ENCODE measurements at places on chromosomes 6 and 20.

- no peak for DNase-seq
Measured at GRCh38 chr20:62907384-62908317, 18.7 kb downstream of the DIDO1 start.

GRCh38 chr6:782141-782540 is 89.2 kb upstream of the EXOC2 start:
- DNase-seq: no peak

DNA sequence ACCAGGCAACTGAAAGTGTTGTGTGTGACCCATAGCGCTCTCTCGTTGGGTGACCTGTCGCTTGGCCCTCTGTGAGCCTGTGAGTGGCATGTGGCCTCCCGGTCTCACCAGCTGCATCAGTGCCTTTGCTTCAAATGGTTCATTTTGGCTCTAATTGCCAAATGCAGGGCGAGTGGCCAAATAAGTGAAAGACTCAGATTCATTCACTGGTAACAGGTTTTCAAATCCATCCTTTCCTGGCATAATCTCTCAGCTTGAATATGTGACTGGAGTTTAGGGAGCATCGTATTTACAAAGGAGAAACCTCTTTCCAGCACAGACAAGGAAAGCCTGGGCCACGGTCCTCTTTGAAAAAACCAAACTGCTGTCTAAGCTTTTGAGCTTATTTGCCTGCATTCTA is 321.6 kb upstream of the QKI start:
- DNase-seq: no peak

DNA sequence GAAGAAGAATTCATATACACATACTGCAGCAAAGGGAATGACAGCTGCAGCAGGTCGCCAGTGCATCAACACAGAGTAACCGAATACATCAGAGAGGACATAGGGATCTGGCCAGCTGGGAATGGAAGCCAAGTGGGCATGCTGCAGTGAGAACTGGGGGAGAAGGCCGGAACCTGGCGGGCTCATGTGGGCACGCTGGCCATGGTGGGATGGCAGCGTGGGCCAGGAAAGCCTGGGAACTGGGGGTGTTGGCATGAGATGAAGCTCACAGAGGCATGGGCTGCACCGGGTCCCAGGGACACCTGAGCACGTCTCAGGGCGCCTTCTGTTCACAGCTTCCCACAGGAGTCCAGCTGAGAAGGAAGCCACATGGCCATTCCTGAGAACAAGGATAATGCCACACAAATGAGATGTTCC is 139.5 kb upstream of the AGPAT4 start:
- no peak for DNase-seq

- no peak for DNase-seq
Measured at GRCh38 chr6:398558-399078, 7.1 kb downstream of the IRF4 start.

DNA sequence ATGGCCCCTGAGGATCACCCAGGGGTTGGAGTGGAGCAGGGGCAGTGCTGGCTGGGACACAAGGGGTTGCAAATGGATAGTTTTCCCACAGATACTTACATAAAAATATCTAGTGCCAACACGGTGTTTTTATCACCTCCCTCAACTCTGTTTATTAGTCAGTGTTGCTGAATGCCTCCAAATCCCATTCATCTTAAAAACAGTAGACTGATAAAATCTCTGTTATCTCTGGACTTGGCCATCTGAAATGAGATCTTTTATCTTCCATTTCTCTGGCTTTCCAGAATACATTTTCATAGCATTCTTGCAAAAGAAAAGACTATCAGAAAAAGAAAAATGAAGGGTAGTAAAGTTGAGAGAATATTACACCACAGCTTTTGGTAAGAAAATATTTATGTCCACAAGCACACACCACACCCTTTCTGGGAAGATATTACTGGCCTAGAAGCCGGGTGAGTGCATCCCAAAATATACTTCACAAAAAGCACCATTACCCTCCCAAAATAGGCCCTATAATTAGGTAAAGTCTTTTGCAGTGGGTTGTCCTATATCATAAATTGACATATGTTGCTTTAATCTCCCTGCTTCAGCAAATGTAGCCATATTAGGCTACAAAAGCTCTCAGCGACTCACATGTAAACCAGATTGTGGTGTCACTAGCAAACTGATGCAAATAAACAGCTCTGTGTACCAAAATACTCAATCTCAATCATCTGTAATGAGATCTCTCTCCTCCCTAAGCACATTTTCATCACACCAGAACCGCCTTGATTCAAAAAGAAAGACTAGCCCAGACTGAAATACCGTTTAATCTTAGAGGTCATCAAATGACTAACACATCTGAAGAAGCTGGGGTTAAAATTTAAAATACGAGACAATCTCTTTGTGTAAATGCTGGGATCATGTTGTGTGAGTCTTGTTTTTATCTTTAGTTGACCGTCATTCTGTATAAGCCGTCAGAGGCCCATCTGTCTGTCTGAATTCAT is 96.7 kb downstream of the FYN start:
- DNase-seq: no peak

DNA sequence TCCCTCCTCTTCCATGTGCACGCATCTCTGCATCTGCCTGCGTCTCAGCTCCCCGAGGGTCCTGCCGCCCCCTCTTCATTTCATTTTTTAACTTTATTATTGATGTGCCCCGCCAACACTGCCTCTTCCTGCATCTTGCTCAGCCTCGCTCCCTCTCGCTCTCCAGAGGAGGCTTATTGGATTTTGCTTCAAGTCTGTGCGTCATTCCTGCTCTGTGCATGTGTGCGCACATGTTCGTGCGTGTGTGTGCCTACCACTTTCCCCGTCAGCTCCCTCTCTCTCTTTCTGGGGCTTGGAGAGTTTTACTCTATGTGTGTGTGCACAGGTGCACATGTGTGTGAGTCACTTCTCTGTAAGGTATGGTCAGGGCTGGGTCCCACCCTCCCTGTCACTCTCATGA is 71.8 kb upstream of the NNAT start:
- DNase-seq: no peak

- DNase-seq: peak; percentile 20
Measured at GRCh38 chr6:138692058-138692977, 81.3 kb upstream of the CCDC28A start.

- peak; percentile 83 for DNase-seq
Measured at GRCh38 chr20:43844778-43845614, 69.7 kb upstream of the TOX2 start.

DNA sequence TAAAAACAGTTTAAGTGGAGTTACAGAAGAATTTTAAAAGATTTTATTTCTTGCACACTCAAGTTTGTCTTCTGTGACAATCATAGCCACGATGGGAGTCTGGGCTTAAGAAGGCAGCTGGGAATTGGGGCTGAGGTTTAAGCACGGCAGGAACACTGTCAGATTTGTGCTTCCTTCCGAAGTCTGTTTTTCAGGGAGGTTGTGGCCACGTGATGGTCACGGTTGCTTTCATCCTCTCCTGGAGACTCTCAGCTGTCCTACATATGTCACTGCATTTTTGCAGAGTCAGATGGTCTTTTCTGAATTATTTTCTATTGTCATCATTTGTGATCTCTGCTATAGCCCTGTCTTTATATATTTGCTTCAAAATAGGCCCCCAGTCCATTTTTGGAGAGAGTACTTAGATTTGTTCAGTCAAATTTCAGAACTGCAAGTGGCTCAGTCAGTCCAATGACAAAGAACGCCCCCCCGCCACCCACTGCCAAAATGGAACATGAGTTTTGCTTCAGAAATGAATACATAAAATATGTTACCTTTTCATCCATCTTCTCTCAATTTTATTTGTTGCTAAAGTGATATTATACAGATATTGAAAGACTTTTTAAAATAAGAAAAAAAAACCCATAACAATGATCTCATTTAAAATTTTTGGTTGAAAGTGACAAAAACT is 111.8 kb upstream of the ZFP64 start:
- DNase-seq: no peak

DNA sequence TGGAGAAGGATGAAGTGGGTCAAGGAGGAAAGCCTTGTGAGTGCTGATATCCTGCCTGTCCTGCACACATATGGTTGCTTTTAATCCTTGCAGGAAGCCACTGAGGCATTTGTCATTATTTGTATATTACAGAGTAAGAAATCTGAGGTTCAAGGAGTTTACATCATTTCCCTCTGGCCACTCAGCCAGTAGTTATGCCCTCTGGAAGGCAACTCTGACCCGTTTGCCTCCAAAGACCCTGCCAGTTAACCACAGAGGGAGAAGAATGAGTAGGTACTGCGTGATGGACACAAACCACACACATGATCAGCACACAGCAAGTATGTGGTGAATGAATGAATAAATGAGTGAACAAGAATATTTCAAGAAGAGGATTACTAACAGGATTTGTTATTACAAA is 7.9 kb upstream of the FAM210B start:
- DNase-seq: no peak

GRCh38 chr6:41336824-41337223 is 1.4 kb downstream of the NCR2 start:
- DNase-seq: no peak

GRCh38 chr6:159098636-159099106 is 53.9 kb upstream of the TAGAP start:
- DNase-seq: no peak

DNA sequence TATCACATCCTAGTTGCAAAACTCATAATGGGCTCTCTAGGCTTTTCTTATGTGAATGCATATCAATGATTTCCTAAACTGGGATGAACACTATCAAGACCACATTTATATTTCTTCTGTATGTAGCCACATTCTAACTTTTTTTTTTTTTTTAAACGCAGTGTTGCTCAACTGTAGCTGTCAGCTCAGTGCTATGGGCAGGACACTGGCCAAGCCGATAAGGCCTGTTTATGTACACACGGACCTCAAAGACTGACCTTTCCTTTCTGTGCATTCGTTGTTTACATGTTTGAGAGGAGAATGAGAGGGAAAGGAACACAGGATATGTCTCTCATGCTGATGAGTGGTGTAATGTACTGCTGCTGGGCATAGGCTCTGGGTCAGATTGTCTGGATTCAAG is 75.1 kb upstream of the B3GAT2 start:
- no peak for DNase-seq

DNA sequence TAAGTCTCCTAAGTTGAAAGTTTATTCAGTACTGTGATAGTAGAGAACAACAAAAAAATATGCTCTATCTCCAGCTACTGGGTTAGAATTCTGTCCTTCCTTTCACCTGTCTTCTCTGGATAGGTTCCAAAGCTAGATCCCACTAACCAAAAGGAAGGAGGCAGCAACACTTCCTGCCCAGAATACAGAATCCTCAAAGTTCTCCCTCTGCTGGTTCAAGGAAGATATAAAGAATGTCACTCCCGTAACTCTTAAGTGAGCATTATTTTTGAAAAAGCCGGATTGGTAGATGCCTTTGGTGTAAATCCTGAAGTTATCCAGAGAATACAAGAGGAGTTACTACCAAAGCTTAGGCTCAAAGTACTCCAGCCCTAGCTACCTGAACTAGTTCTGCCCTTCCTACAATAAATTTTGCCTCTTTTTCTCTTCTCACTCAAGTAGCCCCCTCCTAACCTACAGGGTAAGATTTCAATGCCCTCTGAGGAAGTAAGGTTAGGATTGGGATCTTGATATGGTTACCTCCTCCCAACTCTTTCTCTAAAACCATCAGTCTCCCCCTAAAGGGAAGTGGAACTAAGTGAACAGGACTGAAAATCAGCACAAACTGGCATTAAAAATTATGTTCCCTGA is 26.0 kb upstream of the CRIP3 start:
- peak; percentile 36 for DNase-seq

DNA sequence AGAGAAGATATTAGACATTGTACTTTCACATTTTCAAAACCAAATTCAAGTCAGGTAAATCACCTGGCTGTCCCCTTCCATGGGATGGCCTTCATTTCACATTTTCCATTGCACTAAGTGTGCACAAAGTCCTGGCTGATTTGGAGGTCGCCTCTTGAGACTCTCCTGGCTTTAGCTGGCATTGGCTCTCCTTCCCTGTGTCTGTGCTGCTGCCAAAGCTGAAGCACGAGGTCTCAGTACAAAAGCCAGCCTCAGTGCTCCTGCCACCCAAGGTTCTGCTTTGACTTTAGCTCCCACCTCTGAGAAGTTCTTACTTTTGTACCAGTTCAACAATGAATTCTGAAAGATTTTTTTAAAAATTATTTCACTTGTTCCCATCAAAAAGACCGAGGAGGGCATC is 289.2 kb upstream of the CNR1 start:
- DNase-seq: no peak

DNA sequence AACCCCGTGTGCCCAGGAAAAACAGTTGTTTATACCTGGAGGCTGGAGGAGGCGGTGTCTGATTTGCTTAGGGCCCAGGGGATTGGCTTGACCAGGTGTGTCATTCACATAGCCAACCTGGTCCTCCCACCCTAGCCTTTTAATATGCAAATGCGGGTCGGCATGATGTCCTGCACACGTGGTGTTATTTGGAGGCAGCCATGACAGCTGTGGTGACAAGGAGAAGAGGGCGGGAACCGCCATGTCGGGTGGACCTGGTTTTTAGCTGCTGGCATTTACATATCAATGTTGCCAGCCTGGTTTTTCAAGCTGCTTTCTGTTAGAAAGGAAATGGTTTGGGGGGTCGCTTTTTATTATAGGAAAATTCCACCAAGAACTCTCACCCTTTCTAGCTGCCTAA is 291.4 kb upstream of the QKI start:
- no peak for DNase-seq

DNA sequence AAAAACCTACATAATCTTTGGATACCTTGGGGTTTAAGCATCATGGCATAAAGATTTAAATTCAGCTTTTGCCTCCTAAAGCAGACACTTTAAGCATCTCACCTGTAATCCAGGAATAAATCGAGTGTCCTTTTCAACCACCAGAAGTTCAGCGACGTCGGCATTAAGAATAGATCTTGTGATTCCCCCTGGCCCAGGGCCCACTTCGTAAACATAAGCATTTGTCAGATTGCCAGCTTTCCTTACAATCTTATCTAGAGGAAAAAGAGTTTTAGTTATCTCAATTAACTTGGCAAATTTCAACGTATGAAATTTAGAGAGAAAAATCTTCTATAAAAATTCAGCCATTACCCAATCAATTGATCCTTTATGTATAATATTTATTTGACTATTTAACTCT is 3.2 kb downstream of the TFB1M start:
- DNase-seq: no peak

- DNase-seq: no peak
Measured at GRCh38 chr6:195861-196360, 96.4 kb upstream of the DUSP22 start.

DNA sequence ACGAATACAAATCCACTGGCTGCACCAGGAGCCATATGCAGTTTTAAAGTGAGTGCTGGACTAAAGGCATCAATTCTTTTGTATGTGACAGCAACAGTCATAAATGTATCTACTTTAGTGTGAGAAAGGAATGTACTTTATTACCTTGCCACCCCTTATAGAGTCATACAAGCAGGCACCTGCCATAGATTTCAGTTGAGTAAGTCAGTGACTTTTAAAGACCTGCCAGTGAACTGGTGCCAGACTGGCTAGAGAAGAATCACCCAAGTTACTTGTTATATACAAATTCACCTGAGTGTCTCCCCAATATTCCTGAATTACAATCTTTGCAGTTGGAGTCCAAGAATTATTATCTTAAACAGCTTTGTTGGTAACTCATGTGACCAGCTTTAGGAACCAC is 547.9 kb downstream of the COL12A1 start:
- DNase-seq: no peak

GRCh38 chr6:43771858-43772680 is 2.1 kb downstream of the VEGFA start:
- DNase-seq: no peak

GRCh38 chr20:16216227-16216913 is 356.9 kb downstream of the KIF16B start:
- DNase-seq: no peak

- no peak for DNase-seq
Measured at GRCh38 chr6:56977192-56977591, 22.3 kb downstream of the BEND6 start.
